ENCODE measurements at places on chromosomes 3 and 15. TPM values are rescaled to one million over a fixed set of nuclear protein-coding genes. Genes with fewer than 3 reads are reported as not detected.

DNA sequence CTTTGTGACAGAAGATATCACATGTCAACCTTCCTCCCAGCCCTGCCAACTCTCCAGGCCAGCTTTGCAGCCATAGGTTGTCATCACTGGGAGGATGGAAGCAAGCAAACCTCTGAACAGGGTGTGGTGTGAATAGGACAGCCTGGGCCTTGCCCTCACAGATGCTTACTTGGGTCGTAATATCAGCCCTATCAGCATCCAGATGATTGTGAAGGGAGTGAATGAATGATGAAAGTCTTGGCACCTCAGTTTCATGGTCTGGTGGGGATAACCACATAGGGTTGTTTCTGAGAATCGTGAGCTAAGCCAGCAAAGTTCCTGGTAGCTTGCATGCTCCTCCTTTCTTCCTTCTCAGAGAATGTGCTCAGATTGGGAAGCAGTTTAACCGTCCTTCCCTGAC is 55.1 kb upstream of the POLR2M start:
- no peak for DNase-seq

- no peak for DNase-seq
Observed at GRCh38 chr3:122964811-122965210, 62.8 kb downstream of the SEMA5B start.

DNA sequence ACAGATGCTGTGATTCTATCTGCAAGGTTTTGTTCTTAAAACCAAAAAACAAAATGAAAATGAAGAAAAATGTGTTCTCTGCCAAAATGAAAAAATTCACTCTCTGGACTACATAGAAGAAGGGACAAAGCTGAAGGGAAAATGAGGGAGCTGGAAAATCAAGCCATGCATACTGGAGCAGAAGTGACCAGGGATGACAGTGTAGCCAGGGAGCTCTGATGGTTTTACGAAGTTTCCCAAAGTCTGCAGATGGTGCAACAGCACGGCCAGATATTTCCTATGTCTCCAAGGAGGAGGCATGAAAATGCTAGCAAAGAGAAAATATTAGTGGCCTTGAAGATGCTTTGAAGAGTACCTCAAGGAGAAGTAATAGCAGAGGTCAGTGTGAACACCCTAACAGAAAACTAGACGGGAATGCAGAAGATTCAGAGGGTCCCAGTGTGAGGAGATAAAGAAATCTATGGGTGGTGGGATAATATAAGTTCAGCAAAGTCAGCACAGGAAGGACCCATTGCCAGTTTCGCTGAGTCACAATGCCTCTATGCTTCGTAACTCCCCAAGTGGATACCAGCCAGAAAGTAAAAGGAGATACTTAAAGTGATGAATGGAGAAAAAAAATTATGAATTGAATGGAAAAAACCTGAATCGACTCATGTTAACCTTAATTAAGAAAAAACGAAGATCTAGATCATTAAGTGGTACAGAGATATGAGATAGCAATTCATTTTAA is 39.0 kb upstream of the POMGNT2 start:
- DNase-seq, result peak; percentile 47

GRCh38 chr15:57527382-57528091 is 64.2 kb upstream of the MYZAP start:
- DNase-seq, result peak; percentile 86

DNA sequence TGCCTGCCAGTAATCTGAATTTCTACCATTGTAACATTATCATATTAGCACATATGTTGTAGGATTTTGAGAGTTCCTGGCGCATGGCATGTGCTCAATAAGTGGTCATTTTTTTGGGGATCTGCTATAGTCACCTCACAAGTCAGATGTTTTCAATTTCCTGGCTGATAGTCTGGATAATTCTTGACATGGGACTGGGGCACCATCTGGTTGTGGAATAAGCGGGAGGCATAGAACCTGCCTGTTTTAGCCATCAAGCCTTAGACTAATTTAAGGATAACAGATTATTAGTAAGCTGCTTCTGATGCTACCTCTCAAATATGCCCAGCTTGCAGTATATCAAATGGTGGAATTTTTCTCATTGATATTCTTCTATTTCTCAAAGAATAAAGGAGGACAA is 39.1 kb downstream of the GASK1A start:
- no peak for DNase-seq

GRCh38 chr3:192795021-192795420 is 67.7 kb upstream of the FGF12 start:
- DNase-seq, result peak; percentile 27

GRCh38 chr3:173214576-173214975 is 73.5 kb upstream of the SPATA16 start:
- no peak for DNase-seq

DNA sequence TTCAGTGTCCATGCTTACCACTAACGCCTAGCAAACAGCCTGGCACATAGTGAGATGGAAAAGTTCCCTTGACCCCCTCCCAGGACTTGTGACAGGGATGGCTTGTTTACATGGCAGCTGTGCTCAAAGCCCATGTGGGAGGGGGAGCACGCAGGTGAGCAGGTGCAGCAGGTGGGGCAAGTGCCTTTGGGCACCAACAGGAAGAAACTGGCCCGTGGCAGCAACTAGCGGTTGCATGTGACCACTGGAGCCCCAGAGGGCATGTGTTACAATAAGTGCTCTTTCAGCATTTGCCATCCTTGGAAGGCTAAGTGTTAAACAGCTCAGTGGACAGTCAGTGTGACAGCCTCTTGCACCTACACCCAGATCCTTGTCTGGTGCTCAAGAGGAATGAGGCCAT is 734.6 kb downstream of the TUSC7 start:
- no peak for DNase-seq

Gene TRAT1
- not detected for total RNA-seq

Gene ZKSCAN7
- 1.9 TPM for total RNA-seq
